Right renal cortex interstitium (tissue), 3 donors: ENCODE measurements at places on chromosomes 4 and X. TPM values are rescaled to one million over a fixed set of nuclear protein-coding genes. Genes with fewer than 3 reads are reported as not detected.

RBM46 gene
- not detected for polyA plus RNA-seq

ATP6AP1 gene
- polyA plus RNA-seq, result 151 TPM

GRCh38 chr4:28636971-28637370 lies 1776.3 kb downstream of the STIM2 start:
- no peak for DNase-seq

- DNase-seq, result no peak
Measured at GRCh38 chr4:24394041-24394440, 190.3 kb downstream of the DHX15 start.

GRCh38 chrX:153886915-153887314 lies 942 bp upstream of the L1CAM start:
- DNase-seq, result no peak

GRCh38 chrX:150768580-150769190 lies 75.5 kb downstream of the MTMR1 start:
- no peak for DNase-seq

DNA sequence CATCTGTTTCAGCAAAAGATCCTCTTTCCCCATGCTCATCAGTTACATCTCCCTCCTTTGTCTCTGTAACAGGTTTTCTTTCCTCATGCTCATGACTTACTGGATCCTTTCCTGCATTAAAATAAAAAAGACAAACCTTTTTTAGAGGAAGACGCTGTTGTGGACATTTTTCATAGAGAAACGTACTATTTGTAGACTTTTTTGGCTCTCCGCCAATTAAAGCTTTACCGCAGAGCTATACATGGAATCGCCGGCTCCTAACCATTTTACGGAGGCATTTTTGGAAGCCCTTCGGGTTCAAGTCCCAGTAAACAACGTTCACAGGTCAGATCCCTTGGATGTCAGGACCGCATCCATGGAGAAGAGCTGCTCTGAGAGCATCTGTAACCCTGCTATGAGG lies 1.3 kb downstream of the FAM9C start:
- no peak for DNase-seq

DNA sequence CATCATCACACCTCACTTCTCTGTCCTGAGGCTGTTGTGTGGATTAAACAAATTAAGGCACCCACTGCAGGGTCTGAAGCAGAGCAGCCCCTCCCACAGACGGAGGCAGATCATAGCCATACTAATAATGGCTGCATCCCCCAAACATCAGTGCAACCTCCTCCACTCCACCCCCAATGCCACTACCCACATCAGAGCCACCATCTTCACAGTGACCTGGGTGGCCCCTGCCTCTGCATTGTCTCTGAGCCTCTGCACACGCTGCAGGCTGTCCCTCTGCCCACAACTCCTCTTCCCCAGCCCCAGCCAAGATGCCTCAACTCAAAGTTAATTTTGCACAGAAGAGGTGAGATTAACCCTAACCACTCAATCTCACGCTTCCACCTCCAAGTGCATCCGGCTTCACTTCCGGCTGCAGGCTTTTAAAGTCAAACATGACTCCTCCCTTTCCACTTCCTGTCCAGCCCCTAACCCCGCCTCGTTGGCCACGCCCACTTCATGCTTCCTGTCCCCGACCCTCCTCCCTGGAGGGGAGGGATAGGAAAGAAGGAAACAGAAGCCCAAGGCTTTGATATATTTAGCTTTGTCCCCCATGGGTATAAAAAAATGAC lies 22.7 kb downstream of the JAKMIP1 start:
- DNase-seq, result no peak

- no peak for DNase-seq
Measured at GRCh38 chr4:7769396-7770223, 170.1 kb downstream of the AFAP1 start.
